Left lung (tissue), 14 donors: ENCODE measurements at places on chromosomes 11 and 22. TPM values are rescaled to one million over a fixed set of nuclear protein-coding genes. Genes with fewer than 3 reads are reported as not detected.

The HORMAD2 gene
- total RNA-seq, result not detected

The OR2AG1 gene
- total RNA-seq, result not detected

The KRTAP5-8 gene
- not detected for total RNA-seq

The RAB36 gene
- total RNA-seq, result 3.8 TPM

The RIC3 gene
- 8.6 TPM for total RNA-seq

The PHLDA2 gene
- 28.3 TPM for total RNA-seq

The SYT12 gene
- 0.61 TPM for total RNA-seq

The NPAS4 gene
- not detected for total RNA-seq

The OR8A1 gene
- total RNA-seq, result not detected

The SH3BP1 gene
- total RNA-seq, result 14.0 TPM

The RSF1 gene
- total RNA-seq, result 51.3 TPM

The MMP26 gene
- not detected for total RNA-seq

The FGF4 gene
- not detected for total RNA-seq
